Neural crest cell (in vitro differentiated cells): ENCODE measurements at places on chromosomes 6 and 20. TPM values are rescaled to one million over a fixed set of nuclear protein-coding genes. Genes with fewer than 3 reads are reported as not detected.

GRCh38 chr6:11230158-11231107, 2.0 kb downstream of the NEDD9 start:
- DNase-seq = no peak

DNA sequence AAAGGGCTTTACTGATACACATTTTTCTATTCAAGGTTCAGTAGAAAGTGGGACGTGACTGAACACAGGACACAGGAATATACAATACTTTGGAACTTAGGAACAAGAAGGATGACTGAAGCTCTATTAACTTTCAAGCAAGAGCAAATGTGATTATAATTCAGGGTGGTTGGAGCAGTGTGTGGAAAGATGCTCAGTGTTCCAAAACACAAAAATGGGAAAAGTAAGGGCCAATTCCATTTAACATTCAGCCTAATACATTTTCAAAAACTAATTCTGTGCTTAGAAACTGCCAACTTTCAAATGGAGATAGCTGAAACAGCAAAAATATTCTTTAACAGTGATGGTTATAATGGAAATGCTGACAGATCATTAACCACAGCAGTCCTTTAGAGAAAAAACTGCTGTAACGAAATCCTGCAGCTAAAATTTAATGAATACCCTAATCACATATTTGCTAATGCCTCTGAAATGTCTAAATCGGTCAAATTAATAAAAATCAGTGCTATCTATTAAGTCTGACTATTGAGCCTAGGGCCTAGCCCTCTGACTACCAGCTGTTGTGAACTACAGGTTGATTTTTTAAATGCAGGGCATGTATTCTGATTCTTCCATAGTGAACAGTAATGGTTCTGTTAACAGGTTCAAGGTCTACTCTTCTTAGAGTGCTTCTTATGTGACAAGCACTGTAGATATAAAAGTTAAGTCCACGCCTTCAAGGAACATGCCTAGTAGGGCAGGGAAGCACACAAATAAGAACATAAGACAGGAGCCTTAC, 45.9 kb downstream of the RARS2 start:
- no peak for DNase-seq

DNA sequence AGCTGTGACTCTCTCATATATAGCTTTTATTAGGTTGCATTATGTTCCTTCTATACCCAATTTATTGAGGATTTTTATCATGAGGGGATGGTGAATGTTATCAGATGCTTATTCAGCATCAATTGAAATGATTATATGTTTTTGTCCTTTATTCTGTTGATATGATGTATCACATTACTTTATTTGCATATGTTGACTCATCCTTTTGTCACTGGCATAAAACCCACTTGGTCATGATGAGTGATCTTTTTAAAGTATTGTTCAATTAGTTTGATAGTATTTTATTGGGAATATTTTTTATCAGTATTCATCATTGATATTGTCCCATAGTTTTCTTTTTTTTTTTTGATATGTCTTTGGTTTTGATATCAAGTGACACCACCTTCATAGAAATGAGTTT, 529.9 kb downstream of the MMUT start:
- DNase-seq = no peak

- DNase-seq = no peak
These were observed 24.5 kb downstream of the TENT5A start for GRCh38 chr6:81727876-81728517.

DNA sequence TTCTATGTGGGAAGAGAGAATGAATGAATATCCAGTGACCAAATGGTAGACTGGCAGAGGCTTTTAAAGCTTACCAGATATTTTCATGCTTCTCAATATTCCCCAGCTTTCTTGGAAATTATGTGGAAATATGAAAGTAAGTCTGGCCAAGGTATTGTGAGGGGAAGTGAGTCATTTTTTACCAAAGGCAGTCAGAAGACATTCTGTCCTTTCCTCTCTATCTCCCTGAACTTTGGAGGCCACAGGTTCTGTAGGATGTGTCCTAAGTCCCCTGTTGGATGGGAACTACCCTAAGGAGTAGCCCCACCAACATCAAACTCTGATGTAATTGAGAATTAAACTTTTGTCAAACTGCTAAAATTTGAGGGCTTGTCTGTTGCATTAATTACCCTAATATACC, 593.8 kb upstream of the NRSN1 start:
- no peak for DNase-seq

DNA sequence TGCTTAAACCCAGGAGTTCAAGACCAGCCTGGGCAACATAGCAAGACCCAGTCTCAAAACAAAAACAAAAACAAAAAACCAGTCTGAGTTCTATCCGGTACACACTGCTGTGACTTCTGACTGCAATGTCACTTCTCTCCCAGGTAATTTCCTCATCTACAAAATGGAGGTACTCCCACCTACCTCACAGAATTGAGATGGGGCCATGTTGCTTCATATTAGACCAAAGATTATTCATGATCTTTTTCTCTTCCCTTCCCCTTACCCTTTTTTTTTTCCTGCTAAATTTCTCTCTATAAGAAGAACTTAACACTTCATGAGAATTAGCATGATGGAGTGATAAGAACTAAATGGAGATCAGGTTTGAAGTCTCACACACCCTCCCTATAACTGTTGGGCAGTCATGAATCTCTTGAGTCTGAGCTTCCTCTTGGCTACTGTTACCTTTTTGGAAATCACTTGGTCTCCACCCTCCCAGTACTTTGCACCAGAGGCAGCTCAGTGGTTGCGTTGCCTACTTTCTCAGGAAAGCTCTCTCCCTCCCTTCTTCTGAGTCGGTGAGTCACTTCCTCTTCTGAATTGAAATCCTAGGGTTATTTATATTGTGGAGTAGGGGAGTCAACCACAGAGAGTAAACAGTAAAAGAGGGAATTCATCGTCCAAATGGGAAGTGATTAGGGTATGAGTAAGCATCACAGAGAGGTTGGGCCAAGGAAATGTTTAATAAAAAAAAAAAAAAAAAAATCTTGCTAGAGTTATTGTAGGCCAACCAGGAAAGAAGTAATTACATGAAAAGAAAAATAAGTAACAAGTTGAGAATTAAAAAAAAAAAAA, 59.9 kb upstream of the MAP7 start:
- no peak for DNase-seq

- DNase-seq = no peak
These were observed 109.0 kb downstream of the RALGAPA2 start for GRCh38 chr20:20603339-20603990.

DNA sequence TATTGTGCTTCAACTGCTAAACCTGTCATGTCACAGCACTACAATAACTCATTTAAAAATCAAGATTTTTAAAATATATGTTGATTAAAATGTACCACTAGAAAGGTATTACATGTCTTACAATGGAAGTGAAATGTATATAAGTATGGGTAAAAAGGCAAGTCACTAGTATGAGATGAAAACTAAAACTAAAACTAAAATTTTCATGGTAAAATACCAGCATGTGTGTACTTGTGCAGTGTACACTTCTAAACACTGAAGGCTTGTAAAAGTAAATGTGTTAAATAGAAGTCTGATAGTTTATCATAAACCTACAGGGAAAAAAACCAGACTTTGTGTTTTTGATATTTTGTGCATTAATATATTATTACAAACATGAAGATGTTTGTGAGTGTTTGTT, 13.7 kb upstream of the TMEM244 start:
- DNase-seq = no peak

GRCh38 chr6:88919032-88919431, 44.4 kb downstream of the RNGTT start:
- no peak for DNase-seq

- DNase-seq = peak; percentile 7
These were observed 658 bp downstream of the HTR1B start for GRCh38 chr6:77462359-77463307.

DNA sequence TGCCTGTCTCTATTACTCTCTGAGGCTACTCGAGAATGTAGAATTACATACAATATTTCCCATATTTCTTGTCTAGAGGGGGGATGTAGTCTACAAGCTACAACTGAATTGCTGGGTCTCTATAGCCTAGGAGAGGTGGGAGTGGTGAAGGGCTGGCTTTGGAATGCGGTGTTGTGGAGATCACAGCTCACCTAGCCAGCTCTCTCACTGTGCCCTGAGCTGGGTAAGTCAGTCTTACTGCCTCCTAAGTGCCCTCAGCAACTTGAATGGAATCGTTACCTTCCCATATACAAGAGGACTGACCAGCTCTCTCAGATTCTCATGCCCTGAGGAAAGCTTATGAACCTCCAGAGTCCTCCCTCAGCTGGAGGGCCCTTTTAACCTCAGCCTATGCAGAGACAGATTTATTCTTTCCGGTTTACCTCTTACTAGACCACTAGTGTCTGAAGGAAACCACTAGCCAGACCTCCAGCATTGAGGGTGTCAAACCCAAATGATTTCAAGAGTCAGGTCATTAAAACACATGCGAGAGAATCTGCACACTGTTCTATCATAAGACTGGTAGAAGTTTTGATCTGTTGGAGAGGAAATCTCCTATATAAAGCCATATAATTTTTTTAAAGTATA, 20.6 kb downstream of the VIP start:
- DNase-seq = no peak

DNA sequence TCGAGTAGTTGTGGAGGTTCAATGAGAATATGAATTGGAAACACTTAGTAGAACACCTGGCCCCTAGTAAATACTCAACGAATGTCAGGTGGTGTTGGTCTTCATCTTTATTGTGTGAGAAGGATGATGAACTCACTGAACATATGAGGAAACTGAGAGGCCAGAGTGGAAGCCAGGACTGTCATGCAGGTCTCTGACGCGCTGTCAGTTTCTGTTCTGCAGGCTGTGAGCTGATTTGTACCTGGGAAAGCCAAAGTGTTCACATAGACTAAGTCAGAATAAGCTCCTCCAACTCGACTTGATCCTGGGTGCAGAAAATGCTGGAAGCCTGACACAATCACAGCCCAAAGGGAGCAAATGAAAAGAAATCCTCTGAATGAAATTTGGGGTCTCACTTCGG, 222.2 kb downstream of the LY86 start:
- DNase-seq = no peak

GRCh38 chr6:163915131-163915530, 500.6 kb downstream of the QKI start:
- DNase-seq = no peak

DNA sequence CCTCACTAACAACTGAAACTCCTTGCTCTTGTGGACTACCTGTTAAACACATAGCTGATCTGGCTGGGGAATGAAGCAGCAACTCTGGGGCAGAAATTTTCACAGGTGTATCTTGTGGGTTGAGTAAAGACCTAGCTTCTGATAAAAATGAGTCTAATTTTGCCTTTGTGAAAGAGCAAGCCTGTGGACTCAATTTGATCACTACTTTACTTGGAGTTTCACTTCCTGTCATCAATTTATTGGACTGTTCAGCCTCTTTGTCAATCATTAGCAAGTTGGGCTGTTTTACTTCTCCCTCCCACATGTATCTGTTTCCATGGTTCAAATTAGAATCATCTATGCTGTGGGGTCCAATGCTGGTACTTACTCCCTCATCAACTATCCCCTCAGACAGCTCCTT, 29.6 kb upstream of the CRIP3 start:
- no peak for DNase-seq

CALHM4 gene
- total RNA-seq = not detected in 2 replicates

UNC5CL gene
- total RNA-seq = 1.5 and 1.6 TPM in 2 replicates

CST2 gene
- not detected in 2 replicates for total RNA-seq

ZSCAN16 gene
- 11.1 and 11.8 TPM in 2 replicates for total RNA-seq

RBPJL gene
- total RNA-seq = not detected in 2 replicates
